NCI-H446 (cell line): ENCODE measurements at places on chromosomes 7 and 10.

DNA sequence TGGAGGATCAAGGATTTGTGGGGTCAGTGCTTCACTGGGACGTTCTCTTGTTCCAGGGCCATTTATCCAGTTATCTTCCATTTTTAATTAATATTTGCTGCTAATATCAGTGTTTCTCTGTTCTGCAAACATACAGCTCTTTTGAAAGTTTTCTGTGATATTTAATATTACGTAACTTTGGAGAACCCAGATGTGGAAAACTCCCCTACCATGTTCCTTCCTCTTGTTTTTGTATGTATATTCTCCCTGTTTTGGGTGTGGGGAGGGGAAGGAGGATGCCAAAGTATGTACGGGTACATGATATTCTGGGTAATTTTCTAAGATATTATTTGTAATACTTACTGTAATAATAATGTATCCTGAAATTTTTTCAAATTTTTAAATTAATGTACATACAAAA, 55.9 kb downstream of the MYO3A start:
- no peak for DNase-seq

GRCh38 chr10:660413-660969, 29.0 kb downstream of the DIP2C start:
- DNase-seq, result no peak

DNA sequence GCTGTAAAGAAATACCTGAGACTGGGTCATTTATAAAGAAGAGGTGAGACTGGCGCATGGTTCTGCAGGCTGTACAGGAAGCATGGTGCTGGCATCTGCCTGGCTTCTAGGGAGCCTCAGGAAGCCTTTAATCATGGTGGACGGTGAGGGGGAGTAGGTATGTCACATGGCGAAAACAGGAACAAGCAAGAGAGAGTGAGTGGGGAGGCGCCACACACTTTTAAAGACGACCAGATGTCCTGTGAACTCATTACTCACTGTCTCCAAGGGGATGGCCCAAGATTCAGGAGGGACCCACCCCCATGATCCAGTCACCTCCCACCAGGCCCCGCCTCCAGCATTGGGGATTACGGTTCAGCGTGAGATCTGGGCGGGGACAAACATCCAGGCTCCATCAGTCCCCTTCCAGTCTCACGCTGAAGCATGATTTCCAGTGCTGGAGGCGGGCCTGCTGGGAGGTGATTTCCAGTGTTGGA, 3.2 kb downstream of the ZNF316 start:
- DNase-seq, result no peak

GRCh38 chr10:77629775-77630506, 7.7 kb downstream of the KCNMA1 start:
- no peak for DNase-seq

GRCh38 chr10:11448545-11449244, 162.8 kb downstream of the USP6NL start:
- DNase-seq, result no peak

GRCh38 chr10:132153616-132154217, 33.0 kb upstream of the DPYSL4 start:
- DNase-seq, result no peak

- DNase-seq, result no peak
Measured at GRCh38 chr7:124992851-124993562, 63.4 kb upstream of the POT1 start.
